ENCODE measurements at places on chromosomes 1 and 21. TPM values are rescaled to one million over a fixed set of nuclear protein-coding genes. Genes with fewer than 3 reads are reported as not detected.

SMCP gene
- polyA plus RNA-seq, result not detected

ROR1 gene
- 13.4 TPM for polyA plus RNA-seq

GRCh38 chr1:39105841-39106765 lies 80.0 kb downstream of the NDUFS5 start:
- DNase-seq, result no peak

GRCh38 chr1:248751142-248751541 lies 4.4 kb downstream of the LYPD8 start:
- no peak for DNase-seq

C1QA gene
- polyA plus RNA-seq, result 37.3 TPM

SPRR4 gene
- not detected for polyA plus RNA-seq

CFAP45 gene
- polyA plus RNA-seq, result 0.24 TPM

DNA sequence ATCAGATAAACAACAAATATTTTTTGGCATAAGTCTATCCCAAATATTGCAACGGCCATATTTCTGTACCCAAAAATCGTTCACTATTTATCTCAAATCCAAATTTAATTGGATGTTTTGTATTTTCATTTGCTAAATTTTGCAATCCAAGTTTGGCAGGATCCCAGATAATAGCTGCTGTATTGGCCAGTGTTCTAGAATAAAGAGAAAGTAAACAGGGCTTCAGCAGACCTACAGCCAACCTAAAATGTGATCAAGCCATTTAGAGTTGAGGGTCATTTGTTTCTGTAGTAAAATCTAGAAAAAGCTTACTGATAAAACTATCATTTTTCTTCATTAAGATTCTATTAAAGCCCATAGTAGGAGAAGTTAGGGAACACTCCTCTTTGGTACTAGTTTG lies 506.6 kb upstream of the PTBP2 start:
- DNase-seq, result no peak

DNA sequence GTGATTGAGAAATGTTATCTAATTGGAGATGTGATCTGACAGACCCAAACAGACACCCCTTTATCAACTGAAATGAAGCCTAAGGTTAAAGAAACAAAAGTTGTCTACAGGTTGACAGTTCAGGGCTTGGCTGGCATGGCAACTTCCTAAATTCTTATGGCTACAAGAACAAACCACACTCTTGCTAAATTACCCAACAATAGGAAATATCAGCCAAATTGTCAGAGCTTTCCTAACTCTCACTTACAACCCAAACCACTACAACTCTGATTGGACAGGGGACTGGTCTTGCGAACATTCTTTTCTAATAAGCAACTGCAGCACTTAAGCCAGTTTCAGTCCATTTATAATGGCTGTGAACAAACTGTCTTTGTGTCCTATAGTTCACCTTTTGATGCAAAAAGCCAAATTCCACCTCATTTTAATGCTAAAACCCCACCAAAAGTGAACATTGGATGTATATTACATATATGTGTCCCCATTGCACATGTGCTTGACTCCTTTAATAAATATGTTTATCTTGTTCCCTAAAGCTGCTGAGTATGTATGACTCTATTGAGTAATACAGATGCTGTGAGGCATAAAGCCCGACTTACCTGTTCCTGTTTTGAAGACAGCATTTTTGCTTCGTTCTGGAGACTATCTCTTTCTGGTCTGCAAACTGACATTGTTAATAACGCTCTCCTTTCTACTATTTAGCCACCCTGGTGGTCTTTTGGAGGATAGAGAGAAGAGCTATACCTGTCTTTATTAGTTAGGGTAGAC lies 101.3 kb upstream of the HMCN1 start:
- DNase-seq, result no peak

DNA sequence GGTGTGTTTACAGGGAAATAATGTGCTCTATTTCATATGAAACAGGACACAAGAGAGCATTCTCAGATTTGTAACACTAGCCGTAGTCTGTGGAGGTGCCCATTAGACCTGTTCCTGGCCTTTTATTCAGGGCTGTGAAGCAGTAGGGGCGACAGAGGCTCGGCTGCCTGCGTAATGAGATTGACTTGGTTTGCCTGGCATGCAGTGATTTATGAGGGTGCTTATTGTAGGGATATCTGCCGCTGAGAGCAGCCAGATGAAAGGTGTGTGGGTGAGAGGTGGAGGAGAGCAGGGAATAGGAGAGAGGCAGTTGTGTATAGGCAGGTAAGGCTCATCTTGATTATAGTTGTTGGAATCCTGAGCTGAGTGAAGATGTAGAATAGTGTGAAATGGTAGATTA lies 51.3 kb downstream of the DNAJC6 start:
- no peak for DNase-seq

- no peak for DNase-seq
Observed at GRCh38 chr1:84339503-84339902, 38.0 kb downstream of the SAMD13 start.

GRCh38 chr1:171841050-171841910 lies at the start of gene DNM3:
DNM3 (plus strand) TSS chr1:171841498; CDS start chr1:171841657, 159 bp downstream.
- DNase-seq, result peak; percentile 64

GRCh38 chr1:33348194-33348593 lies 27.3 kb upstream of the A3GALT2 start:
- no peak for DNase-seq

All from muscle of arm (tissue), 14 donors.